Astrocyte (in vitro differentiated cells and primary cell): ENCODE measurements at places on chromosomes 7 and 10. TPM values are rescaled to one million over a fixed set of nuclear protein-coding genes. Genes with fewer than 3 reads are reported as not detected.

DNA sequence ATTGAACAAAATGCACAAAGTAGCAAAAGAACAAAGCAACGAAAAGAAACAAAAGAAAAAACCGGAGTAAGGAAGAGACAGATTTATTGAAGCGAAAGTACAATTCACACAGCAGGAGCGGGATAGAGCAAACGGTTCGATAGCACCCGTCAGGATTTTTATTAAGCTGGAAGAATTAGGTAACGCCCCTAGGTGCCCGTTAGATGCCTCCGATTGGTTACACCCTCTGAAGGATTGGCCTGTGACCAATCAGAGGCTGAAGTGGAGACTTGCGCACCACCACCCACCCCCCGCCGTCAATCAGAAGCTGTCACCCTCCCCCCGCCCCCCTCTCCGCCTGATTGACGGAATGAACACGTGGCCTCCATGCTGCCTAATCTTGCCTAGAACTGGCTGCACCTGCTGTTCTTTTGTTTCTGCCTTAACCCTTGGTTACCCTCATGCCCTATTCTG is 16.8 kb downstream of the OCM2 start:
- no peak for DNase-seq

GRCh38 chr10:86599729-86600128 is 54.6 kb upstream of the OPN4 start:
- DNase-seq, result no peak

- DNase-seq, result no peak
Measured at GRCh38 chr7:23123007-23123406, 17.4 kb downstream of the KLHL7 start.

DNA sequence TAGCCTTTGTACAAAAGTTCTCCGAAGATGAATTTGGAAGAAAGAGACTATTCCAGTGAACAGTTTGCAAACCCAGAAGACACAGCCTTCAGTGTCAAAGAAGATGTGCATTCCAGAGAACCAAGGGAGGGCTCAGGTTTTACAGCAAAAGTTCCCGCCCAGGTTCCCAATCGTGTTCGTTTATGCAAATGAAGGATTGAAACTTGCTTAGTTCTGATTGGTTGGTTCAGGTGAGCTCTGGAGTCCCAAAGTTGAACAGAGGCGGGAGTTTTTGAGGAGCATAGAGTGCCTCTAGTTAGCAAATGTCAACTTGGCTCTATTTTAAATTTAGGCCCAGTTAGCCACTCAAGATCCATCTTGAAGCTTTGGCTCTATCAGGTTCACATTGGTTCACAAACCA is 51.3 kb downstream of the TMEM270 start:
- no peak for DNase-seq

GRCh38 chr10:78505657-78506056 is 472.0 kb downstream of the RPS24 start:
- DNase-seq, result peak; percentile 19

DNA sequence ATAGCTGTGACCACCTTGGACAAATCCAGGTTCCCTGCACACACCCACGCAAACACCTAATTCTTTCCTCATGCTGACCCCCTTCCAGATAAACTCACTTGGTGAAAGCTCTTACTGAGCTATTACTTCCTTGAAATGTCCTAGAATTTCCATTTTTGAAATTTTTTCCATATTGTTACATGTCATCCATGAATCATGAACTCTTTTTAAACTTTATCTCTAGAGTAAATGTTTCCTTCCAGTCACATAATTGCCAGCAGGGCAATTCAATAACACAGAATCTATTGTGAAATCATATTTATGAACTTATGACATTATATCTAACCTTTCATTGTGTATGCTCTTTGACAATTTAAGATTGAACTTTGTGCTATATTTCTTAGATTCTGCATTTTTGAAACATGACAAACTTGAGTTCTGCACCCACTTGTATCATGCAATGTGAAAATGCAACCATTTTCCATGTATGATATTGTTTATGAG is 26.8 kb upstream of the FGL2 start:
- no peak for DNase-seq

DNA sequence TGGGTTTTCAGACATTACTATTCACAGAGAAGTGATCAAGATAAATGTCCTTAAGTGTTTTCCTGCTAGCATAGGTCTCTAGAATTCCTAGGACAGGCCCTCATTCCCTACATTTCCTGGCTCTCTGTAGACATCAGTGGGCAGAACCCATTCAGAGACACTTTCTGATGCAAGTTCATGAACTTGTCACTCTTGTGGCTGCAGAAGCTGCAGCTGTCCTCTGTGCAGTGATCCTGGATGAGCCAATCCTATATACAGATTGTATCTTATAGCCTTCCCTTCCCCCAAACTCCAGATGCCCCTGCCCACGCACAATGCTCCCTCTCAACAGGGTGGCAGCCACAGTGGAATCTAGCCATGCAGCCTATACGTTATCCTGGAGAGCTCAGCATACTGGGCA is 12.6 kb upstream of the GRB10 start:
- DNase-seq, result no peak

GRCh38 chr10:107103174-107104025 is 61.1 kb downstream of the SORCS1 start:
- DNase-seq, result no peak

- no peak for DNase-seq
Measured at GRCh38 chr10:59752278-59752940, 846 bp downstream of the MRLN start.

DNA sequence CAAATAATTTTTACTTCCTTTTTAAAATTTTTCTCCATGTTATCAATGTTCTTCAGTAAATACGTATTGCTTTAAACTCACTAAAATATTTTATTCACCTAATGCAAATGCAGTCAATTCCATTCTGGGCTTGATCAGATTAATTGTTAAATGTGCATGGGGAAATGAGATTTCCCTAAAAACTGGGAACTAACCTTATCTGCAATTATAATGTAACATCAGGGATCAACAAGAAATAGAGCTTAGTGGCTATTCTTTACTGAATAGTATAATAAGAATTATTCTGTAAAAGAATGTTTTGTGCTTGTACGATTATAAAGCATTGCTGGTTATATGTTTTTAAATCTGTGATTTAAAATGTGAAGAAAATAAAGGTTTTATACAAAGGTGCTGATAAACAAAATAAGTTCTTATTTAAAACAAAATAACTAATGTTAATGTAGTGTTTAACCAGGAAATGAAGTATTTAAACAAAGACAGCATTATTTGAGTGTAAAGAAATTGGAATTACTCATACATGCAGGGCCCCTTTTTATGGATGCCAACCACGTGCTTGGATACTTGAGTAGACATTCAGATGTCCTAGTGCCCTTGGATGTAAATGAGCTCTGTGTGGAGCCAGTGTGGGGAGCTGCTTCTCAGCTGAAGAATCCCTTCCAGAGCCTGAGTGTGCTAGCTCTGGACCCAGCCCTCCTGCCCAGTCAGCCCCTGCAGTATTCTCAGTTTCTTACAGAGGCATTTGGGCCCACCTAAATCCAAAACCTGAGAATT is 84.2 kb downstream of the REEP3 start:
- peak; percentile 7 for DNase-seq

- DNase-seq, result no peak
Measured at GRCh38 chr7:26857506-26858240, 6.7 kb downstream of the SKAP2 start.

DNA sequence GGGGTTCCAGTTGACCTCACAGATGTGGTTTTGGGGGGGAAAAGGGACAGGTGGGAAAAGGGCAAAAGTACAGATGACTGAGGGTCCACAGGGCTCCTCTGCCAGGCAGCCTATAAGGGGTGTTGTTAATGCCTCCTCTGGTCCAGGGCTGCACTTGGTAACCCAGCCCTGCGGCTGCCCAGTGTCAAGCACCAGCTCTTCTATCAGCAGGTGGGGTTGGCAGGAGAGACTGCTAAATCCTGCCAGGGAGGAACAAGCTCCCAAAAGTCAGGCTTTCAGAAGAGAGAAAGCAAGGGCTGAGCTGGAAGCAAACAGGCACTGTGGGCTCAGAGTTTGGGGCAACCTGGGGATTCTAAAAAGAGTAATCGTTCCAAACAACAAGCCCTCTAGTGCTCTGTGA is 39.1 kb downstream of the LRRC20 start:
- DNase-seq, result no peak

GRCh38 chr10:72323108-72323749 is 31.5 kb downstream of the DNAJB12 start:
- DNase-seq, result no peak

- no peak for DNase-seq
Measured at GRCh38 chr10:31972519-31973041, 43.9 kb upstream of the ARHGAP12 start.

GRCh38 chr10:71846816-71847215 is 4.2 kb downstream of the PSAP start:
- no peak for DNase-seq

DNA sequence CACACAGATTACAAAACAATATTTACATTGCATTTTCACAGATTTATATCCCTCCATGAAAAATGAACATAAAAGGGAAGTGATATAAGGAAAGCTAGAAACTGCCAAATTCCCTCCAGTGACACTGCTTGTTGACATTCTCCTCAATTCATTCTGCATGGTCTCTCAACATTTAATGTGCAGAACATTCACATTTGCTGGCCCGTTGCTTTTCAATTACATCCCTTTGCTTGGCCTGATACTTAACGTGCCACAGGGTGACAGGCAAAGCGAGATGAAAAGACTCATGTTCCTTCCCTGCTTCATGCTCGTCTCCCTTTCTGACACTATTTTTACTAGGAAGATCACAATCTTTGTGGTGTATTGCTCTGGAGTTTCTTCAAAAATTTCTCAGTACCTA is 1019.7 kb upstream of the LRRN3 start:
- no peak for DNase-seq

DNA sequence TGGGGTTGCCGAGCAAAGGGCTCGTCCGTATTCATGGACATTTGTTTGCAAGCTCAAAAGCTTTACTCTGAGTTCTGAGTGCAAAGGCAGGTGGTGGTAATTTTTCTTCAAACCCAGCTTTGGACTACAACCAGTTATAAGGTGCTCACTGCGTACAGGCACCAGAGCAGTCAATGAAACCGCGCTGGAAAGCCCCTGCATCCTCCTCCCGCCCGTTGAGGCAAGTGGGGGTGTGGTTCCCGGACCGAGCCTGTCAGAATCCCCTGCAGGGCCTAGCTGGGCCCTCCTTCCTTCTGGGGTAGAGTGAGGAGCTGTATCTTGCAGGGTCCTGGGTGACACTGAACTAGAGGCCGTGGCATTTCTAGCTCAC is 22.3 kb downstream of the AMZ1 start:
- no peak for DNase-seq

GRCh38 chr10:6863381-6863780 is 283.3 kb upstream of the PRKCQ start:
- no peak for DNase-seq

- no peak for DNase-seq
Measured at GRCh38 chr7:159271781-159272180, 127.1 kb upstream of the VIPR2 start.

GRCh38 chr10:121422096-121422495 is 176.1 kb downstream of the FGFR2 start:
- no peak for DNase-seq

- DNase-seq, result no peak
Measured at GRCh38 chr7:74329225-74329624, 40.0 kb downstream of the CLIP2 start.

GRCh38 chr7:41834805-41835694 is 132.2 kb upstream of the INHBA start:
- DNase-seq, result peak; percentile 39

- peak; percentile 63 for DNase-seq
Measured at GRCh38 chr7:33076737-33077136, 14.2 kb upstream of the NT5C3A start.

GRCh38 chr10:13099144-13099665 is 758 bp upstream of the OPTN start:
- no peak for DNase-seq

- DNase-seq, result no peak
Measured at GRCh38 chr7:7953806-7954205, 14.8 kb upstream of the GLCCI1 start.

GRCh38 chr10:29174389-29174788 is 114.5 kb upstream of the LYZL1 start:
- DNase-seq, result no peak

DNA sequence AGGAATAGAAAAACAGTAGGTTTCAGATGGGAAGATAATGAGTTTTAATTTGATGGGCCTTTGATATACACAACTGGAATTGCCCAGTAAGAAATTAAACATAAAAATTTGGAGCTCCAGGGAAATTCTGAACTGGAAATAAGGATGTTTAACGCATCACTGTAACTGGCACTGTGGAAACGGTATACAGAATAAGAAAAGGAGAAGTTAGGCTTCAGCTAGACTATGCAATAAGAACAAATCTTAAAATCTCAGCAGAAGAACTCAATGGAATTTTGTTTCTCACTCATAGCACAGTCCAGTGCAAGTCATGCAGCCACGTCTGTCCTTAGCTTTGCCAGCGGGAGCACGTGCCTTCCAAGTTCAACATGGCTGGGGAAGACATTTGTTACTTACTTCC is 52.9 kb upstream of the FGL2 start:
- no peak for DNase-seq

- DNase-seq, result peak; percentile 61
Measured at GRCh38 chr10:60114765-60115586, 208.6 kb upstream of the CCDC6 start.

DNA sequence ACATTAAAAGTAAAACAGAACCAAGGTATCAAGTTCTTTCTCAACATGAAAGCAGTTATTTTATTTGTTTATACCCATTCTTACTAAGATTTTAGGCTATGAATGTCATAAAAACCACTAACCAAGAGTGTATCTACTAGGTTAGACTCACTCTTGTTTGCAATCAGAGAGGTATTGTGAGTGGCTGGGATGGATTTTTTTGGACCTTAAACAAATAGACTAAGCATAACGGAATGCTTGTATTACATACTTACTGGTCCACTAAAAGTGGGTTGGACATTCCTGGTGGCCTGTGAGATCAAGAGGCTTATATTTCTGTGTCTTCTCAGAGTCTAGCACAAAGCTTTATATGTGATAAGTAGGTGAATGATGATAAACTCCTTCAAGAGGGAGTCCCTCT is 32.6 kb upstream of the CBLL1 start:
- peak; percentile 81 for DNase-seq

DNA sequence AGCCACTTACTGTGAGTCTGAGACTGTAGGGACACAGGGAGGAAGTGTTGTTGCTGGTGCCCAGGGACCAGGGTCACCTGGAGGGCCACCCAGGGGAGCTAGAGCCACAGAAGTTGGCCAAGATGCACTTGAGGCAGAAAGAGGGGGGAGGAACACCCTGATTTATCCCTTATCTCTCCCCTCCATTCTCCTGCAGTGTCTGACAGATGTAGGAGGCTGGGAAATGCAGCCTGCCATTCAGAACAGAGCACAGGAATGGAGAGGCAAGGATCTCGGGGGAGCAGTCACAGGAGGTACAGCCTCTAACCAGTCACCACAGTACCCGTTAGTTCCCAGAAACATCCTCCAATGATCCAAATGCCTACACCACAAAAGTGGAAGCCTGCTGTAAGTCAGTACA is 118.4 kb upstream of the SLC26A5 start:
- no peak for DNase-seq

- DNase-seq, result no peak
Measured at GRCh38 chr10:70500812-70501301, 22.3 kb downstream of the PALD1 start.

CUTC gene
- 10.3 and 11.6 TPM in 2 replicates for total RNA-seq

CD36 gene
- total RNA-seq, result 1.7 and 2.6 TPM in 2 replicates

KIN gene
- 14.1 and 18.0 TPM in 2 replicates for total RNA-seq

MKI67 gene
- total RNA-seq, result 2.6 and 4.6 TPM in 2 replicates

AZGP1 gene
- total RNA-seq, result not detected in 2 replicates

DDX50 gene
- 34.2 and 37.1 TPM in 2 replicates for total RNA-seq

TEX36 gene
- total RNA-seq, result not detected in 2 replicates

NFE2L3 gene
- total RNA-seq, result 49.0 and 50.4 TPM in 2 replicates

FAM25C gene
- not detected in 2 replicates for total RNA-seq

GIMAP2 gene
- not detected in 2 replicates for total RNA-seq

PPP1R3C gene
- total RNA-seq, result 3.7 and 4.9 TPM in 2 replicates
